Activated T-helper 1 cell treated with anti-CD3 and anti-CD28 coated beads, Interleukin-12 subunit alpha, Interleukin-12 subunit beta, Interleukin-2, Interleukin-4 antibody, amounts not matched to agents 30 ng/mL and 10 ng/mL and 1 ng/mL, durations not matched to agents 14 hours and 24 hours and 36 hours (primary cell): ENCODE measurements at places on chromosomes 1 and 21. TPM values are rescaled to one million over a fixed set of nuclear protein-coding genes. Genes with fewer than 3 reads are reported as not detected.

DNA sequence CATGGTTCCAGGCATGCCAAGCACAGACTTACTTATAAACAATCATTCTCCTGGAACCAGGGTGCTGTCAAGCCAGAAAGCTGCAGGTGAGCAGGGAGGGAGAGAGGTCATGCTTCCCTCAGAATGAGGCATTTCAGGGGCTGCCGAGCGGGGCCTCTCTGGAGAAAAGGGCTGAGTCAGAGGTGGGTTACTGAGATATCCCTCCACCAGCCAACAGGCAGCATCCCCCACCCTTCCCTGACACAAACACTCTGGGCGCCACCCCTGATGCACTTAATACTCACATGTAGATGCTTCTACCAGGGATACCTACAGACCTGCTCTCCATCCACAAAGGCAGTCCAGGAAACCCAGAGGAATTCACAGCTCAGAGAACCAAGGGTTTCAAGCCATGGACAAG, 13.1 kb downstream of the STK40 start:
- peak overlapping the region; percentile 68 for H3K27ac ChIP-seq
- no peaks in the 10 kb centered on the region for H3K27me3 ChIP-seq
- peaks cover 62% of the 10 kb centered on the region for H3K4me1 ChIP-seq
- DNase-seq: no peak

- H3K27ac ChIP-seq: no peak overlapping the region
- no peaks in the 10 kb centered on the region for H3K4me1 ChIP-seq
- no peaks in the 10 kb centered on the region for H3K36me3 ChIP-seq
- no peak for DNase-seq
Observed at GRCh38 chr1:53712276-53712675, 26.7 kb downstream of the GLIS1 start.

WNT3A gene
- not detected in 2 replicates for total RNA-seq

DNA sequence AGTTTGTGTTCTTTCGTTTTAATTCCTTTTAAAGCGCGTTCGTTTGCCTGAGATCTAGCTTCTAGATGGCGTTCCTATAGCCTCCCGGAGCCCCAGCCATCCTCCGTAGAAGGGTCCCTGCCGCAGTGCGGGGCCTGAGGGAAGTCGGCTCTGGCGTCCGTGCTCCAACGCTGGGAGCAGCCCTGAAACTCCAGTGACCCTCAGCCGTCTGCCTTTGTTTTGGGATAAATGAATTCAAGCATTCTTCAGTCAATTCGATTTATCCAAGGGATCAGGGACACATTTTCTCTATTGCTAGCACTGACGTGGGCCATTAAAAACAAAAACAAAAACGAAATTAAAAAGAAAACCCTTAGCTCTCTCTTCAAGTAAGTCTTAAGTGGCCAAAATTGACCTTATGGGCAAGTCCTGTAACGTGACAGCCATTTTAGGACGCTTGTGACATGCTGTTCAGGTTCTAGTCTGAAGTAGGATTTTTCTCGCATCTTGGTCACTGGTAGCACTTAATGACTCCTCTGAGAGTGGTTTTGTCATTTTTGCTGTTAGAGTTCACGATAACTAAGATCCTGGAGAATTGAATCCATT, 742 bp upstream of the HSPA13 start:
- H3K36me3 ChIP-seq: peaks cover 8% of the 10 kb centered on the region
- no peak for DNase-seq
- H3K27ac ChIP-seq: peak overlapping the region; percentile 100
- peaks cover 48% of the 10 kb centered on the region for H3K4me1 ChIP-seq
- H3K27me3 ChIP-seq: peaks cover 2% of the 10 kb centered on the region

DNA sequence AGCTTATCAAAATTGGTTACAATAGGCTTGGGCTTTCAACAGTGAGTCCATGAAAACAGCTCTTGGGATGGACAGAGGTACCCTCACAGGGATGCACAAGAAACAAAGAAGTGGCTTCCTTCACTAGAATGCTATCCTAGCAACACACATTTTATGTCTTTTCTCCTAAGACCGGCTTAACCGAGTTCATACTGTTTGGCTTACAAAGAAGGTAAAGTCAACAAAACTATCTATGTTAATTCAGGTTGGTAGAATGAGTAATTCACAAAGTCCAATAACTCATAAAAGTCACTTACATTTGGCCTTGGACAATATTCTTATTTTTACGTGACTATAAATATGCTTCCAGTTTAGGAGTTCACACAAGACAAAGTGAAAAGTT, 9.0 kb downstream of the ERG start:
- H3K4me3 ChIP-seq: no peak overlapping the region
- H3K27ac ChIP-seq: no peak overlapping the region
- no peaks in the 10 kb centered on the region for H3K4me1 ChIP-seq
- DNase-seq: no peak
- no peaks in the 10 kb centered on the region for H3K36me3 ChIP-seq

DNA sequence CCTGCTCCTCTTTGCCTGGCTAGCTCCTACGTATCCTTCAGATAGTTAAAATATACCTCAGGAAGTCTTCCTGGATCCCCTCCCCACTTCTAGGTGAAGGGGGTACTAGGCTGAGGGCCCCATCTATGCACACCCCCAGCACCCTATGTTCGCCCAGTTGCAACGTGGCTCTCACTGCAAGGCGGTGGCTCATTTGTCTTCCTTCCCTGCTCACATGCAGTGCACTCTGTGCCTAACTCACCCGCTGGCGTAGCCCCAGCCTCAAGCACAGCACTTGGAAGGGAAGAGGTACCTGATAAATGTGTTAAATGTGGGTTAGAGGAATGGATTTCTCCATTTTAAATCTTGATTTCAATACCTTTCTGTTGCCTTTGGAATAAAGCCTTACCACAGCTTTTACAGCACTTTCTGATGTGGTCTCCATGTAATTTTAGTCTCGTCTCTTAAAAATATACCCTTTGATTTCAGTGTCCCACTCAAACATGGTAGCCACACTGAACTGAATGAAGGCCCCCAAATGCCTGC, 39.3 kb downstream of the L1TD1 start:
- no peak overlapping the region for H3K27ac ChIP-seq
- H3K4me1 ChIP-seq: no peaks in the 10 kb centered on the region
- no peak overlapping the region for H3K4me3 ChIP-seq
- no peak for DNase-seq
- H3K36me3 ChIP-seq: no peaks in the 10 kb centered on the region

TFF2 gene
- total RNA-seq: not detected in 2 replicates

PUM1 gene
- 130 and 132 TPM in 2 replicates for total RNA-seq

GRCh38 chr1:216553040-216553439, 129.8 kb upstream of the USH2A start:
- no peak overlapping the region for H3K27ac ChIP-seq
- no peaks in the 10 kb centered on the region for H3K4me1 ChIP-seq
- DNase-seq: no peak
- no peak overlapping the region for H3K4me3 ChIP-seq
- H3K27me3 ChIP-seq: no peaks in the 10 kb centered on the region

DNA sequence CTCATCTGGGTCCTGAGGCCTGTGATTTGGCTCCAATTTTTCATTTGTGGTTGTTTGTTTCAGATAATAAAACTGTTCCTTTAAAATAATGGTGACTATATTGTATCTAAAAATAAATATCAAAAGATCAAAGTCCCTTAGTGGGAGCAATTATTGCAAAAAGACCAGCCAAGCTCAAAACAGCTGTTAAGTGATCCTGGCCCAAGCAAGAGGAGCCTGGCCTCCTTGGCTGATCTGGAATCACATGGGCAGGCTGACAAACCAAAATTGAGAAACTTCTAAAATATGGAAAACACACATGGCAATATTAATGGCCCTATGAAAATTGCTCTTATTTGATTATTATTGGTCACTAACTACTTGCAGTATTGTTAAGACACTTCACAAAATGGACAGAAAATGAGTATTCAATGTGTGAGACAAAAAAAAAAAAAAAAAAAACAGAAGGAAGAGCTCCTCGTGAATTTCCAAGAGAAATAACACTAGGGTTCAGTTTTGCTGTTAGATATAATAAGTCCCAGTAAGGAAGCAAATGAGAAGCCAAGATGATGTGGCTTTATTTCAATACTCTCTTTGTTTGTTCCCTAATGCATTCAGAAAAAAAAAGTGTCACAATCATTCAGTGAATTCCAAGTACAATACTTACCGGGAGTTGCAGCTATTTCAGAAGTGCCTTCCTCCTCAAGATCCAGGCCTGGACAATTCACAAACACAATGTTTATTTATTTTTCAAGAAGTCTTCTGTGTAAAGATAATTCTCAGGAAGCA, 105.1 kb downstream of the SEC16B start:
- H3K27ac ChIP-seq: no peak overlapping the region
- no peak overlapping the region for H3K4me3 ChIP-seq
- no peaks in the 10 kb centered on the region for H3K36me3 ChIP-seq
- H3K4me1 ChIP-seq: no peaks in the 10 kb centered on the region

PIAS3 gene
- total RNA-seq: 16.9 and 17.0 TPM in 2 replicates

GRCh38 chr1:155334962-155335361, 14.3 kb downstream of the RUSC1 start:
- no peak overlapping the region for H3K27ac ChIP-seq
- H3K27me3 ChIP-seq: no peaks in the 10 kb centered on the region
- DNase-seq: no peak
- H3K4me3 ChIP-seq: no peak overlapping the region
- peaks cover 46% of the 10 kb centered on the region for H3K36me3 ChIP-seq

DNA sequence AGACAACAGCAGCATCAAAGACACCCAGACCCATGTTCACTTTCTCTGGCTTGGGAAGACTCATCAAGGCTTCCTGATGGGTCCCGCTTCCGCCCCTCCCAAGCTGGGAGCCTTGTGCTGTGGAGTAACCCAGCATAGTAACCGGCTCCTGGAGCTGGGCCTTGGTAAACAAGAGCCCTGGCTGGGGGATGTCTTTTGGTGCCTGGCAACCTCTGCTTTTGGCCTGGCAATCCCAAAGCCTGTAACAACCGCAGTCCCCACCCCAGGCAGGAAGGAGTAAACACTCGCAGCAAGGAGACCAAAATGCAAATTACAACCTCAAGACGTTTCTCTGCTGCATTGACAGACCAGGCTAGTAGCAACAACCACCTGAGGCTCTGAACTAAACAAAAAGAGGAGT, 16.9 kb upstream of the THRAP3 start:
- H3K27ac ChIP-seq: no peak overlapping the region
- H3K36me3 ChIP-seq: no peaks in the 10 kb centered on the region
- no peaks in the 10 kb centered on the region for H3K27me3 ChIP-seq
- H3K4me3 ChIP-seq: no peak overlapping the region

SFN gene
- 0.47 and 0.78 TPM in 2 replicates for total RNA-seq

DNA sequence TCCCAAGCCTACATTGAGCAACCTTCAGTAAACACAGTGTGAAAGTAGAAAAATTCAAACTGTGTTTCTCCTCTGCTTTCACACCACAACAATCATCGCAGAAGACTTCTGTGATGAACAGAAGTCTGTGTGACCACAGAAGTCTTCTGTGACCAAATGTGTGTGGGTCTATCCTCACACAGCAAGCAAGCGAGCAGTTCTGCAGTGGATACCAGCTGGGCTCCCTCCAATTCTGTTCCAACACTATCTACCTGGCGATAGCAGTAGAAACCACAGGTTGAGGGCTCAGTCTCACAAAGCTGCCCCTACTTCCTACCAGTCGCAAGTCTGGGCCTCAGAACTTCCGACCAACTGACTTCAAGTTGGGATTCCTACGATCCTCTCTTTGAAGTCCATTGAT, 21.0 kb upstream of the RAP1A start:
- peaks cover 96% of the 10 kb centered on the region for H3K4me1 ChIP-seq
- peak overlapping the region; percentile 99 for H3K27ac ChIP-seq
- no peaks in the 10 kb centered on the region for H3K27me3 ChIP-seq
- H3K4me3 ChIP-seq: peak overlapping the region; percentile 46
- peaks cover 32% of the 10 kb centered on the region for H3K36me3 ChIP-seq

DNA sequence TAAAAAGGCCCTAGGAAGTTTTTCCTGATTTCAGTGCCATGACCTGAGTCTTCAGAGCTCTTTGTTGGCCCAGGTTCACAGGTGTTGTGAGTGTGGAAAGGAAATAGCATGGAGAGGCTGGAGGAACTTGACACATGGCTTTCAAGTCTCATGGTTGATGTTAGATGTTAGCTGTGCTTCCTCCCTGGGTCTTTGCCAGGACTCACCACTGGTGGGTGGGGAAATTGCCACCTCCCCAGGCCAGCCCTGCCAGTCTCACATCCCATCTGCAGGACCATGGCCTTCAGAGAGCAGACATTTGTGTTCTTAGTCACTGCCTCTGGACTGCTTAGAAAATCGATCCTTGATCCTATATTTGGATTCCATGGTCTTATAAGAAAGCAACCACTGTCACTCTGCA, 383.2 kb downstream of the DISC1 start:
- H3K4me3 ChIP-seq: no peak overlapping the region
- H3K27me3 ChIP-seq: no peaks in the 10 kb centered on the region
- no peak overlapping the region for H3K27ac ChIP-seq
- no peaks in the 10 kb centered on the region for H3K4me1 ChIP-seq

CELA2A gene
- total RNA-seq: not detected in 2 replicates

DNA sequence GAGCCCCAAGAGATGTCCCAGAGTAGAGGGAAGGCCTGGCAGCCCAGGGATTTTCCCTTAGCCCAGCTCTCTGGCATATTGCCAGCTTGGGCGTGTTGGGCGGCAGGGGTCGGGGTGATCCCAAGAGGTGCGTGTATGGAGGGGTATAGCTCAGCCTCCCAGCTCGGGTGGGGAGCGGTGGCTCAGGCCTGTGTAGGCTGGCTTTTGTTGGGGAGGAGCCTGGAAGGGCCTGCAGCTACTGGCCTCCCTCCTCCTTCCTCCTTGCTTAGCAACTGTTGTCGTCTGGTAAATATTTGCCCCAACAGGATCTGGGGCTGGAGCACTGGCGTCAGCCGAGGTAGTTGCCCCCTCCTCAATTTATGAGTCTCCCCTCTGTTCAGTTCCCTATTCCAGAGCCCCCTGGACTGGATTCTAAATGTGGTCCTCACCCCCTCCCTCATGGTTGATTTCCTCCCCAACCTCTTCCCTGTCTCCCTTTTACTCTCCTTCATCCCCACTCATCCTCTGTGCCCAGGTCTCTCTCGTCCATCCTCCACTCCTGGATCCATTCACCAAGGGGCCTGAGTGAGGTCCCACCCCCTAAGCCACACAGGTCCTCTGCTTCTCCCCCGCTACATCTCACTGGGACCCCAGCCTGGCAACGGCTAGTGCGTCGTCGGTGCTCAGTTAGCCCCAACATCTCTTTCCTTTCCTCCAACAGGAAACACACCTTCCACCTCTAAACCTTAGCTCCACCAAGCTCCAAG, 10.3 kb upstream of the LMNA start:
- H3K27me3 ChIP-seq: peaks cover 20% of the 10 kb centered on the region
- peaks cover 54% of the 10 kb centered on the region for H3K4me1 ChIP-seq
- no peak for DNase-seq
- H3K27ac ChIP-seq: peak overlapping the region; percentile 70
- peaks cover 2% of the 10 kb centered on the region for H3K36me3 ChIP-seq

- H3K4me3 ChIP-seq: no peak overlapping the region
- no peak for DNase-seq
- peak overlapping the region; percentile 60 for H3K27ac ChIP-seq
Observed at GRCh38 chr1:160325252-160325651, 17.8 kb downstream of the COPA start.

- peaks cover 8% of the 10 kb centered on the region for H3K36me3 ChIP-seq
- peaks cover 13% of the 10 kb centered on the region for H3K27me3 ChIP-seq
Observed at GRCh38 chr1:206808615-206809014, 36.3 kb upstream of the IL10 start.

DNA sequence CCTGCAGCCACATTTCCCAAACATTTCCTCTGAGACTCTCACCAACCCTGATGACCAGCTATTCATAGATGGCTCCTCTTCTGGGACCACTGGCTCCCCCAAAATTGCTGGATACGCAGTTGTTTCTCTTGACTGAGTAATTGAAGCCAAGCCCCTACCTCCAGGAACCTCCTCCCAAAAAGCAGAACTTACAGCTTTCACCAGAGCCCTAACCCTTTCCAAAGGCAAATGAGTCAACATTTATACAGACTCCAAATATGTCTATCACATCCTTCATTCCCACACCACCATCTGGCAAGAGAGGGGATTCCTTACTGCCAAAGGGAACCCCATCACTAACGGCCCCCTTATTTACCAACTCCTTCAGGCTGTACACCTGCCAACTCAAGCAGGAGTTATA, 20.3 kb upstream of the CA6 start:
- peaks cover 1% of the 10 kb centered on the region for H3K27me3 ChIP-seq
- H3K4me1 ChIP-seq: peaks cover 20% of the 10 kb centered on the region
- peaks cover 18% of the 10 kb centered on the region for H3K36me3 ChIP-seq
- no peak overlapping the region for H3K4me3 ChIP-seq

DTL gene
- total RNA-seq: 91.0 and 94.8 TPM in 2 replicates
